ENCODE measurements at places on chromosomes 6 and 20.

DNA sequence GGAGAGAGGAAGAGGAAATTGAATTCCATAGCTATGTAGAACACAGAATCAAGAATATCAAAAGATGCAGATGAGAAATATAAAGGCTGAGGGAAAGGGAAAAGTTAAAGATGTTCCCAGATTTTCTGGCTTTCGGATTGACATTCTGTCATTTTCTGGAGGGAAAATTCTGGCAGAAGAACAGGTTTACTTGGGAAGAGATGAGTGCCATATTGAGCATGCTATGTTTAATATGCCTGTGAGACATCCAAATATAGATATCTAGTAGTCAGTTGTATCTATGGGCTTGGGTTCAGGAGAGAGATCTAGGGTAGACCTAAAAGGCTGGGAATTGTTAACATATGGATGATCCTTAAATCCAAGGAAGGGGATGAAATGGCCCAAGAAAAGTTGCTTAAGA lies 181.9 kb upstream of the ARG1 start:
- DNase-seq: no peak

GRCh38 chr6:141539617-141540016 lies 593.1 kb upstream of the GJE1 start:
- DNase-seq: no peak

DNA sequence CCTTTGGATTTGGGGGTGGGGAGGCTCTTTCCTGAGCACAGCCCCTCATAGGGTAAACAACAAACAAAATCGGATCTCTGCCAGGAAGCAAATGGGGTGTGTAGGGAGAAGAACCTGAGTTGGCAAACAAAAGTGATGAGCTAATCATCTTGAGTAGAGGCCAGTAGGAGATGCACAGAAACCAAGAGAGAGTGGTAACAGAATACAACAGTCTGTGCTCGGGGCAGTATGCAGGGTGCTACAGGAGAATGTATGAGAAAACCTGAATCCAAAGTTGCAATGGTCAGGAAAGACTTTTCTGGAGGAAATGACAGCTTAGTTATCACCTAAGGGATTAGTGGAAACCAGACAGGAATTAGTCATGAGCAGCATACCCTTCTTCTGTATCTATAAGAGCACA lies 177.8 kb downstream of the CDKAL1 start:
- DNase-seq: peak; percentile 92

DNA sequence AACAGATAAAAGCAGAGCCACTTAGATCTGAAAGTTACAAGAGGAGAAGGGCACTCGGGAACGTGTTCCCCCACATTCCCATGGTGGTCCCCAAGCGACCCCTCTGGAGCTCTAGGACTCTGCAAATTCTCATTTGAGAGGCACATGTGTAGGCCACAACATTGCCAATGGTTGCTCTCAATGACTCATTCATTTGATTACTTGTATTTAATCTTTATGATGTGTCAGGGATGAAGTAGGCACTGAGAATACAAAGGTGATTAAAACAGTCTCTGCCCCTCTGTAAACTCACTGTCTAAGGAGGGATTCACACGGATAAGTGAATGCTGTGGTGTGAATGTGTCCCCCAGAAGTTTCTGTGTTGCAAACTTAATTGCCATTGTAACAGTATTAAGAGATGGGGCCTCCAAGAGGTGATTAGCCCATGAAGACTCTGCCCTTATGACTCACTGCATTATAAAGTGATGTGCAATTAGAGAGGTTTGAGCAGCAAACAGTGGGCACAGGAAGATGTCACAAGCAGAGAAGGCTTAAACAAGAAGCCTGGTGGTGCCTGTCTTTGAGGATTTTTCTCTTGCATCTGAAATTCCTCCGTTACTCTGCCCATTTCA lies 34.0 kb upstream of the TRAM2 start:
- no peak for DNase-seq

DNA sequence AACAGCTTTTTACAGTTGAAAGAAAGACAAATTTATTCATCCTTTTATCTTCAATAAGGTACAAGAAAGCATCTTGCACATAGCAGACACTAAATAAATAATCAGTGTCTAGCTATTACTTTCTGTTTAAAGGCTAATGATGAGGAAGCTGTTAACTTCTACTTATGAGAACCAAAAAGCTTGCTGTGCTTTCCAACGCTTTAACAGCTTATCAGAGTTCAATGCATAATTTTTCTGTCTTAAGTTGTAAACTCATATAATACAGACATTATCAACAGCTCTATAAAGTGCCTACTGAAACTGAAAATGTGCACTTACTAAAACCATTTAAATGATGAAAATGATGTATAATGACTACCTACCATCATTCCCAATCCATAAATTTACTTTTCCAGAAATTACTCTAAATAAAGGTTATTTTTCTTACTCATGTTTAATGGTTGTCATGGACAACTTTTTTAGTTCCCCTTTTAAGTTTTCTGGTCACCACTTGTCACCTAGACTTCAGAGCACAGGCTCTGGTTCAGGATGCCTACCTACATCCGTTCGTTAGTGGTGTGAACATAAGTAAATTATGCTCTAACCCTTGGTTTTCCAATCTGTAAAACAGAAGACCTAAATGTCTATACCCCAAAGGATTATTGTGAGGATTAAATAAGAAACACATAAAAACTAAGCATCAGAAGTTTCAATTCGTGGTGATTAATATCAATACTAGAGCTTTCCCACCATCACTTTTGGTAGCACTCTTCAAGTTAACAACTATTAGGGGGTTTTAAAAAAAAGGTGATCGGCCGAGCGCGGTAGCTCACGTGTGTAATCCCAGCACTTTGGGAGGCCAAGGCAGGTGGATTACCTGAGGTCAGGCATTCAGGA lies 8.0 kb downstream of the PNISR start:
- no peak for DNase-seq

DNA sequence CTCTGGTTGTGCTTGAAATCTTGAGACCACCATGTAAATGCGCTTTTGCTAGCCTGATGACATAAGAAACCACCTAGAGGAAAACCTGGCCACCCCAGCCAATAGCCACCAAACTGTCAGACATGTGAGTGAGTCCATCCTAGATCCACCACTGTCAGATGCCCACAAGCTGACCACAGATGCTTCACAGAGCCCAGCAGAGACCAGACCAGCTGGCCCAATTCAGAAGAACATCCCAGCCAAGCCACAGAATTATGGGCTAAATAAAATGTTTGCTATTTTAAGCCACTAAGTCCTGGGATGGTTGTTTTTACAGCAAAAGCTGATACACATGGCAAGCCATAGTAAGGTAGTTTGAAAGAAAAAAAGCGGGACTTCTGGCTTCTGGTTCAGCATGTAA lies 425.3 kb downstream of the KIF16B start:
- no peak for DNase-seq

DNA sequence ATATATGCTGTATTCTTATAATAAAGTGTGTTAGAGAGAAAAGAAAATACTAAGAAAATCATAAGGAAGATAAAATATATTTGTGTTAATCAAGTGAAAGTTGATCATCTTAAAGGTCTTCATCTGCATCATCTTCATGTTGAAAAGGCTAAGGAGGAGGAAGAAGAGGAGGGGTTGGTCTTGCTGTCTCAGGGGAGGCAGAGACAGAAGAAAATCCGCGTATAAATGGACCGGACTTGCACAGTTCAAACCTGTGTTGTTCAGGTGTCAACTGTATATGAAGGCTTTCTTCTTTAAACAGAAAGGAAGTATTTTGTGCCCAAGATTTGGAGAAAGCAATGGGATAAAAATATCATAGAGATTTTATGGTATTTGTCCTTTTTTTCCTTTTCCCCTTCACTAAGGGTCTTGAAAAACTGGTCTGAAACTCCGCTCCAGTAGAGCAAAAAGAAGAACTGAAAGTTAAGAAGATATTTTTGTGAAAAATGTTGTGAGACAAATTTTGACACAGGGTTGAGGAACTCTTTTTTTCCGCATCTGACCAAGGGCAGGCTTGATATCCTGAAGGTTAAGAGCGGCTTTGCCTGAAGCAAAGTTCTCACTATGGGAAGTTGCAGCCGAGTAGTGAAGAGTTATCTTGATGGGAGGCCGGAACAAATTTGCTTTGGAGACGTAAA lies 350.7 kb downstream of the LAMA2 start:
- DNase-seq: no peak

- DNase-seq: no peak
Observed at GRCh38 chr6:104541411-104541810, 318.3 kb downstream of the HACE1 start.

GRCh38 chr20:20736303-20736702 lies 23.9 kb upstream of the RALGAPA2 start:
- DNase-seq: no peak

DNA sequence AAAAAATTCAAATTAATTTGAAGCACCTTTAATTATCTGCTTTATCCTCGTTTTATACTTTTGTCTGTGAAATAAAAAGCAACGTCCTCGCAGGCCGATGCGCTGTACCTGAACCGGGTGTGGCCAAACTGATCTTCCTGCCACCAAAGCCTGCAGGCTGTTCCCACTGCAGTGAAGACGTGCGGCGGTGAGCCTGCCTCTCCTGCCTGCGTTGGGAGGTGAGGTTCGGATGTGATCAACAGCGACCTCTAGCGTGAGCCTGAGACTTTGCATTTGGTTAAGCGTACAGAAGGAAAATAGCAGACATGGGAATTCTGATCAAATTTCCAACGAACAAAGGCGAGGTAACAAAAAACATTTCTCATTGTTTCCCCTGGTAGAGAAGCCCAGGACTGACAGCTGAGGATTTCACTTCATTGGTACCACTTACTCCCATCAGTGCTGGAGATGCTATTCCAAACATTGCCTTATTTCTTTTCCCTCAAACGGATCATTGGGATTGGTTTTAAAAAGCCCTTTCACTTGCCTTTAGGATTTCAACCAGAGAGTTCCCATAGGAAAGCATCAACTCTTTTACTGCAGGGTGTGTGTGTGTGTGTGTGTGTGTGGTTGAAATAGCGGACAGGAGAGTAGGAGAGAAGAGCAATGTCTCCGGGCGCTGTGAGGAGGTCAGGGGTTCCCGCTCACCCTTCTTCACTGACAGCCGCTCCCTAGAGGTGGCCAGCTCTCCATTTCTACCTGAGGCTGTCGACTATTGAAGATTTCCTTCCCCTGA lies 56.6 kb upstream of the CCN6 start:
- DNase-seq: peak; percentile 38

DNA sequence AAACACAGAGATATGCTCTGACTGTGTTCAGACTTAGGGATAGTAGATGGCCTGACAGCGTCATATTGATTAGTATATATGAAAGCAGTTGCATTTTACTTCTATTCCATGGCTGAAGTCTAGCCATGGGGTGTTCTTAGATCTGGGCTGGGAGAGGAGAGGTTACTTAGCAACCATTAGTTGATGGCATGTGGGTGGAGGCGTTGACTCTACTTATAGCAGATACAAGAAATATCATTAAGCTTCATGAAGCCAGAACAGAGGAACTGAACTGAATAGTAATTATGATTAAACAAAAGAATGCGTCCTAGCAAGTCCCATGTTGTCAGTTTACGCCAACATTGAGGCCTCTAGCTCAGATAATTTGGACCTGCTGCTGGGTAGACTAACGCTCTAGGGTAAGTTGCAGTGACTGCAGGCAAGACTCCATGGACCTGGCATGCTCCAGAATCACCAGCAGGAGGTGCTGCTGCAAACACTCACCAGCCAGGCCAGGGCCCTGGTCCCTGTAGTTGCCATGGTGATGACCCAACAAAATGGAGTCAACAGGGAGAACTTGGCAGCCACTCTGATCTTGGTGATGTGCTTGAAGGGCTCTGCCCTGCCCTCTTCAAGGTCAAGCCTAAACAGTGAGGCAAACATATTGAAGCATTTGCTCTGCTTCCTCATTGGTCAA lies 477.3 kb downstream of the PREX1 start:
- no peak for DNase-seq

DNA sequence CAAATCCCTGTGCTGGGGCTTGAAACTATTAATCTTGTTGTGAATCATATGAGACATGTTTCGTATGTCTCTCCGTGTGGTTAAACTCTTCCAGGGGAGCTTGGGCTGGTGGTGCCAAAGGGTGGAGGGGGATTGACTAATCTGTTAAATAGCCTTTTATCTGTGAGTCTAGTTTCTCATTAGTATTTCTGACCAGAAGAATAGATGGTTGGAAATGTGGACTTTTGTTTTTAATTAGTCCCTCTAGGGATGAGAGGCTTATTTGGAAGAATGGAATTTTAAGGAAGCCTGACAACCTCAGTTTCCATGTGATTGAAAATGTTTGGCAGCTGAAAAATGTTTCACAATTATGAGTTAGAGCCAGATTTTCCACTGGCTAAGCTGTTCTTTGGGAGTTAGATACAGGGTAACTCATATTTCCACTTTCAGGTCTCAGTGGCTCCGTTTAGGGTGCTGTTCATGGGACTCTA lies 117.3 kb downstream of the BCKDHB start:
- no peak for DNase-seq

DNA sequence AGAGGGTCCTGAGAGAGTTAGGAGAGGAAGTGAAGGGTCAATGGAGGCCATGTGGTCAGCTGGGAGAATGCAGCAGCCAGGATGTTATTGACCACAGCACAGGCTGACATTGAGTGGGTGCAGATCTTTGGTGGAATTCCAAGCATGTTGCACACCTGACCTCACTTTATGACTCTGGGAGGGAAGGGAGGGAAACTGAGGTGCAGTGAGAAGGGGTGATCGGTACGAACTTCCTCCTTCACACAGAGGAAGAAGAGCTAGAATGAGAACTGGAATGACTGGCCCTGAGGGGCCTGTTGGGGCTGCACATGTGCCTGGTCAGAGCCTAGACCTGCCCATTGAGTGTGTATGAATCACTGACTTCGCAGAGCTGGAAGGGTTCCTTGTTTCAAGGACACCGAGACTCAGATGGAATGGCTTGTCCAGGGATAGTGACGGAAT lies 9.8 kb downstream of the FAM83D start:
- no peak for DNase-seq

DNA sequence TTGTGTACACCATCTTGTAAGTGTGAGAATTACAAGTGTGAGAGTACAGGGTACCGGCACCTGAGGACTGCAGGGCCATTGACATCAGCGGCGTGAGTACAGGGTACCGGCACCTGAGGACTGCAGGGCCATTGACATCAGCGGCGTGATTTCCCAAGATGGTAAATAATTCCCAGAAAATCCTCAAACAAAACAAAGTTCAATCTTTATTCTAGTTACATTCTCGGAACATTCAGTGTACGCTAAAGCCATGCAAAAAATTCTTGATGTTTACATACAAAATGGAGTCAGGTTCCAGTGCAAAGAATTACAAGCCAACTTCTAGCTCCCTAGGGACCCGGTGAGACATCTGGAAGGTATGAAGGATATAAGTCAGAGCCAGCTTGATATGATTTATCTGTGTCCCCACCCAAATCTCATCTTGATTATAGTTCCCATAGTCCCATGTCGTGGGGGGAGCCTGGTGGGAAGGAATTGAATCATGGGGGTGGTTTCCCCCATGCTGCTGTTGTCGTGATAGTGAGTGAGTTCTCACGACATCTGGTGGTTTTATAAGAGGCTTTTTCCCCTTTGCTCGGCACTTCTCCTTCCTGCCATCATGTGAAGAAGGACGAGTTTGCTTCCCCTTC lies 172.7 kb downstream of the TTLL2 start:
- DNase-seq: no peak
